T-cell (primary cell): ENCODE measurements at places on chromosomes 12 and 14. TPM values are rescaled to one million over a fixed set of nuclear protein-coding genes. Genes with fewer than 3 reads are reported as not detected.

- DNase-seq, result no peak
- peaks cover 24% of the 10 kb centered on the region for H3K4me1 ChIP-seq
- no peak overlapping the region for H3K4me3 ChIP-seq
These were observed 3.3 kb downstream of the ACVR1B start for GRCh38 chr12:51954561-51955361.

- no peak overlapping the region for H3K27ac ChIP-seq
- no peak for DNase-seq
- H3K4me3 ChIP-seq, result no peak overlapping the region
- no peaks in the 10 kb centered on the region for H3K27me3 ChIP-seq
These were observed 116.9 kb upstream of the PWP1 start for GRCh38 chr12:107568718-107569117.

GRCh38 chr14:104108570-104109541 is 23.4 kb downstream of the ASPG start:
- H3K27ac ChIP-seq, result no peak overlapping the region
- DNase-seq, result no peak
- no peaks in the 10 kb centered on the region for H3K27me3 ChIP-seq

DNA sequence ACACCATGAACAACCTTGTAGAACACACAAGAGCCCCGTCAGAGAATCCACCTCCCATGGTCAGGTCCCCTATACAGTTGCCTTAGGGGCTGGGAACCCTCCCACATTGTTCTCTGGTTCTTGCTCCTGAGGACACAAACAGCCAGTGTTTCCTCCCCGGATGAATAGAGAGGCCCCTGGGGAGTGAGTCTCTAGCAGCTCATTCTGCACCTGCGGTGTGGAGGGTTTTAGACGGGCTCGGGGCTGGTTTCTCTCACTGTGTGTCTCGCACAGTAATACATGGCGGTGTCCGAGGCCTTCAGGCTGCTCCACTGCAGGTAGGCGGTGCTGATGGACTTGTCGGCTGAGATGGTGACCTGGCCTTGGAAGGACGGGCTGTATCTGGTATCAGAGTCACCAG is 1052.1 kb downstream of the TMEM121 start:
- no peak overlapping the region for H3K4me3 ChIP-seq
- no peak for DNase-seq
- H3K4me1 ChIP-seq, result no peaks in the 10 kb centered on the region
- H3K27ac ChIP-seq, result no peak overlapping the region
- H3K27me3 ChIP-seq, result peaks cover 26% of the 10 kb centered on the region

- no peak overlapping the region for H3K27ac ChIP-seq
- no peaks in the 10 kb centered on the region for H3K27me3 ChIP-seq
- H3K4me3 ChIP-seq, result no peak overlapping the region
- no peak for DNase-seq
- peaks cover 14% of the 10 kb centered on the region for H3K36me3 ChIP-seq
These were observed 128.6 kb downstream of the CRACR2A start for GRCh38 chr12:3624273-3624672.

DNA sequence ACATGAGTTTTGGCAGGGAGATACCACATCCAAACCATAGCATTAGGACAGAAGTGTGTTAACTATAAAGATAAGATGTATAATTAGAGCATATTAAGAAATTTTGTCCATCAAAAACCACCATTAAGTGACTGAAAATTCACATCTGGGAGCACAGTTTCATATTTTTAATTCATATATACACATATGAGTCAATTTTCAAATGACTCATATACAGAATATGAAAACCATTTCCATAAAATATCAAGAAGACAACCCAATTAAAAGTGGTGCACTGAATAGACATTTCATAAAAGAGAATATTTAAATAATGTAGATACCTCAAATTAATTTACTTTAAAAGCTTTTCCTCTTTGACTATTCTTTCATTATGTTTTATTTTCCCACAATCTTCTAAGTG is 25.3 kb downstream of the MUCL1 start:
- no peak overlapping the region for H3K4me3 ChIP-seq
- H3K27me3 ChIP-seq, result no peaks in the 10 kb centered on the region
- no peaks in the 10 kb centered on the region for H3K36me3 ChIP-seq
- DNase-seq, result no peak
- no peaks in the 10 kb centered on the region for H3K4me1 ChIP-seq
- H3K27ac ChIP-seq, result no peak overlapping the region

- peaks cover 77% of the 10 kb centered on the region for H3K4me1 ChIP-seq
- peak; percentile 55 for DNase-seq
- peak overlapping the region; percentile 1 for H3K4me3 ChIP-seq
- peak overlapping the region; percentile 77 for H3K27ac ChIP-seq
- no peaks in the 10 kb centered on the region for H3K36me3 ChIP-seq
These were observed 6.2 kb downstream of the CHST11 start for GRCh38 chr12:104462931-104463339.

GRCh38 chr14:52333108-52333507 is 19.0 kb downstream of the PTGER2 start:
- no peaks in the 10 kb centered on the region for H3K27me3 ChIP-seq
- no peak overlapping the region for H3K4me3 ChIP-seq
- no peak overlapping the region for H3K27ac ChIP-seq
- H3K36me3 ChIP-seq, result no peaks in the 10 kb centered on the region
- peaks cover 4% of the 10 kb centered on the region for H3K4me1 ChIP-seq

GRCh38 chr12:57732726-57733593 is 5.6 kb downstream of the AGAP2 start:
- H3K4me1 ChIP-seq, result no peaks in the 10 kb centered on the region
- H3K4me3 ChIP-seq, result no peak overlapping the region
- H3K27me3 ChIP-seq, result no peaks in the 10 kb centered on the region
- H3K27ac ChIP-seq, result no peak overlapping the region
- no peak for DNase-seq
- H3K36me3 ChIP-seq, result peaks cover 90% of the 10 kb centered on the region

DNA sequence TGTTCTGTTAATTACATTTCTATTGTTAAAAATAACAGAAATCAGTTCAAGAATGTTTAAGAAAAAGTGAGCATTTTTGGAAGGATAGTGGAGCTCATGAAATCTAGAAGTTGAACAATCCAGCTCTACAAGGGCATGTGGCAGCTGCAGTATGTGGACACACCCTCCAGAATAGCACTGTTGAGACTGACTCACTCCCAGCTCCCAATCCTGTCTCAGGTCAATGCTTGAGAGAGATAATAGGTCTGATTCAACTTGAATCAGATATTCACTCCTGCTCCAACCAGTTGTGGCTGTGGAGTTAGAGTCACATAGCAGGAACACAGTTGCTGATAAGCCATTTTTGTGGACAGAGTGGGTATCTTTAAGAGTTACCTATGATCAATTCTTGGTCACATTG is 113.0 kb upstream of the NTF3 start:
- no peak for DNase-seq
- no peaks in the 10 kb centered on the region for H3K4me1 ChIP-seq

- no peaks in the 10 kb centered on the region for H3K27me3 ChIP-seq
- H3K4me1 ChIP-seq, result peaks cover 17% of the 10 kb centered on the region
- no peak for DNase-seq
- peak overlapping the region; percentile 21 for H3K27ac ChIP-seq
- no peak overlapping the region for H3K4me3 ChIP-seq
- no peaks in the 10 kb centered on the region for H3K36me3 ChIP-seq
These were observed 6.1 kb downstream of the METTL3 start for GRCh38 chr14:21505012-21505553.

- H3K4me3 ChIP-seq, result no peak overlapping the region
- H3K27me3 ChIP-seq, result no peaks in the 10 kb centered on the region
- no peak overlapping the region for H3K27ac ChIP-seq
- H3K4me1 ChIP-seq, result no peaks in the 10 kb centered on the region
These were observed 481.8 kb downstream of the TMEM117 start for GRCh38 chr12:44317651-44318126.

DNA sequence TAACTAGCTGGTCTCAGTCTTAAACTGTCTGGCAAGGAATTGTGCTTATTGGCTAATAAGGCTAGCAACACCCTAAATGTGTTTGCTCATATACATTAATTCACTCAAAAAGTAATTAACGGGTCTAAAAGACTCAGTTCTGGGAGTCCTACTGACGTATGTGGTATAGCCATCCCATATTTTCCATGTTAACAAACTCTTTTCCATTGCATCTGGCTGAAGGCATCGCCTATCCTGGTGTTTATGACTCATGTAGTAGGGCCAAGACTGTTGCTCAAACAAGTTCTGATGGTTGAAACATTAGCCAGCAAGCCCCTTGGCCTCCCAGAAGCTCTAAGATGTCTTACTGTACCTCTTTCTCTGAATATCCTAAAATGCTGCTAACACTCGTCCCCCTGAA is 98.5 kb downstream of the PHLDA1 start:
- peaks cover 7% of the 10 kb centered on the region for H3K4me1 ChIP-seq
- H3K27me3 ChIP-seq, result no peaks in the 10 kb centered on the region
- no peak for DNase-seq
- H3K36me3 ChIP-seq, result no peaks in the 10 kb centered on the region
- no peak overlapping the region for H3K27ac ChIP-seq

DNA sequence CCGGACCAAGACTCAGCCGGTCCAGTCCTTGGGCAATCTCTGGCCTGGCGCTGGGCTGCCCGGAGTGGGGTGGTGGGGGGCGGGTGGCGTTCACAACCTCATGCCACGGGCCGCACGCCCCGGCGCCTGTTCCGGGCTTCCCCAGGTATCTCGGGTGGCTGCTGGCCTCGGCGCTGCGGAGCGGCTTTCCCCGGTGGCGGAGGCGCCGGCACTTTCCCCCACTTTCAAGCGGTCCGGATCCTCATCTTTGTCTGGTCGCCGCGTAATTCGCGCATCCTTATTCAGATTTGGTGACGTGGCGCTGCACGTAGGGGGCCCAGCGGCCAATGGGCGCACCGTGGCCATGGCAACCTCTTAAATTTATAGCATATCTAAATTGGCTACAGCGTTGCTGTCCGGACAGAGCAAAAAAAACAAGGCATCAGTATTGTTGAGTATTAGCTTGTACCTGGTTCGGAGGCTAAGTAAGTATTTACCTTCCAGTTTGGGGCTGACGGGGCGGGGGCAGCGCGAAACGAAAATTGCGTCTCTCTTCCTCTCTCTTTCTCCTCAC is at the start of gene LHX5:
Gene LHX5 (minus strand): TSS at position 253 of the 553 bp plus-strand sequence. CDS start 373 bp downstream, outside the sequence.
- no peak within 1 kb of the TSS for H3K4me3 ChIP-seq
- H3K27ac ChIP-seq, result no peak within 1 kb of the TSS
- H3K36me3 ChIP-seq, result no peaks in the 10 kb centered on the region

- no peak for DNase-seq
- H3K4me1 ChIP-seq, result no peaks in the 10 kb centered on the region
- H3K4me3 ChIP-seq, result no peak overlapping the region
- H3K27ac ChIP-seq, result no peak overlapping the region
- H3K36me3 ChIP-seq, result peaks cover 2% of the 10 kb centered on the region
These were observed 60.2 kb downstream of the ARHGAP5 start for GRCh38 chr14:32137313-32137712.

DNA sequence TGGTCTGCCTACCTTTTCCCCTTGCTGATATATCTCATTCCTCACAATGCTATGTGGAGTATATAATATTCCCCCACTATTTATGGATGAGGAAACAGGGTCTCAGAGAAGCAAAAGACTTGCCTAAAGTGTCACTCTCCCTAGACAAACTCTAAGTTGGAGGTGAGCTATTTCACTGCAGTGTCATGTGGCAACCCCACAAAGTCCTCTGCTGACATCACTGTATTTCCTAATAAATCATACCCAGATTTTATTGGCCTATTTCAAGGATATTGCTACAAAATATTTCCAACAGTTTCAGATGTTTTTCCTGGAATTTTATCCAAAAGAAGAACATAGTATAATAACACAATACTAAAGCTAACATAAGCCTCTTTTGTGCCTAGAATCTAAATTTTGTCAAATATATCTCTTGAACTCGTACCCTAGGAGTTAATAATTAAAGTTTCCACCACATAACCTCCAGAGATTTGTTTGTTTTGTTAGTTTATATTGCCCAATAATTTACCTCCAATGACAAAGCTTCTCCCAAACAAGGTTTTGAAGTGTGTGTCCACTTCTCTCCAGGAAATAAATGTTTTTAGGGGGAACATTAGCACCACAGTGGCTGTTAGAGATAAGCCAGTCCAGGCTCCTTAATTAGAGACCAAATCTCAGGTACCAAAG is 215.1 kb downstream of the ASCL1 start:
- H3K36me3 ChIP-seq, result no peaks in the 10 kb centered on the region
- no peaks in the 10 kb centered on the region for H3K4me1 ChIP-seq
- no peak overlapping the region for H3K4me3 ChIP-seq
- no peak overlapping the region for H3K27ac ChIP-seq

DNA sequence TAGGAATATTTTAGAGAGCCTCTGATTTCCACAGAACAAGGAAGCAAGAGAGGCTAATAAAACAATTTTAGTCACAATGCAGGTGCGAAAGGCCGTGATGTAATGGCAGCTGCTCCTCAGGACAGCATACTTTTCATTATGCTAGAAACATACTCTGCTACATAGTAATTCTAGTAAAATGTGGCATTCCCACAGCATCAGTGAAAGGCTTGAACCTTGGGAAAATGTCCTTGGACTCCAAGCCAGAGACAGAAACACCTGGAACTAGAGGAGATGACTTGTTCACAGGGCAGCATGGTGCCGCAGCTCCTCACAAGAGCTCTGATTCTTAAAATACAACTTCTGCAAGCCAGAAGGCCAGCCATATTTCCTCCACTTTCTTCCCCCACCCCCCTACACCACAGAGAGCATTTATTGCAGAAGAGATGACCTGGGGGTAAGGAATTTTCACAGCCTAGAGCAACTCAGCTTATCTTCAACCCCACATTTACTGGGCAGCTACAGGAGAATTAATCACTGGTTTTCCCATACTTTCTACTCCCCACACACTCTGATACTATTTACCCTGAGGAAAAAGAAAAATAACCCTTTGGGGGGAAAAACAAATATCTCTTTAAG is 15.8 kb downstream of the ABCC9 start:
- no peak overlapping the region for H3K4me3 ChIP-seq
- H3K27me3 ChIP-seq, result no peaks in the 10 kb centered on the region
- H3K27ac ChIP-seq, result no peak overlapping the region
- DNase-seq, result no peak
- no peaks in the 10 kb centered on the region for H3K4me1 ChIP-seq

Gene ACVR1B
- total RNA-seq, result 12.6 TPM

Gene FAR2
- total RNA-seq, result 2.2 TPM

Gene PLCZ1
- not detected for total RNA-seq

Gene SRRM4
- not detected for total RNA-seq

Gene TMEM263
- 31.2 TPM for total RNA-seq

Gene CLEC14A
- total RNA-seq, result not detected

Gene GLI1
- 1.0 TPM for total RNA-seq

Gene CIDEB
- 20.8 TPM for total RNA-seq
